CD8-positive, alpha-beta memory T cell (primary cell): ENCODE measurements at places on chromosomes 6 and 20. TPM values are rescaled to one million over a fixed set of nuclear protein-coding genes. Genes with fewer than 3 reads are reported as not detected.

BFSP1 gene
- 1.8 TPM for polyA plus RNA-seq

GRCh38 chr20:45779011-45779915 lies 12.4 kb downstream of the WFDC3 start:
- no peaks in the 10 kb centered on the region for H3K4me1 ChIP-seq
- H3K27ac ChIP-seq: no peak overlapping the region
- no peaks in the 10 kb centered on the region for H3K36me3 ChIP-seq

DNA sequence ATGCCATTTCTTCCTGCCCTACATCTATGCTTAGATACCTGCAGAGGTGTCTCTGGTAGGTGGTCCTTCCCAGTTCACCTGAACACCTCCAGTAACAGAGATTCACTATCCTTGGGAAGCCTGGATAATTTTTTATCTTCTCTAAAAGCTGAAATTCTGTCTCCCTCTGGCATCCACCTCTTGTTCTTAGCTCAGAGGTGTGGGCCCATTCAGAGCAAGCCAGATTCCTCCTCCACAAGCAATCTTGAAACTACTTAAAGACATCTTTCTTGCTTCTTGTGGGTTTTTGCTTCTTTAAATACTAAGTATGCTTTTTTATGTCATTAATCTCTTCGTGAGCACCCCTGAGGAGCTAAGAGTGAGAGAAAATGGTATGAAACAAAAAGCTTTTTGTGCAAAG lies 10.4 kb upstream of the SNRPB2 start:
- no peaks in the 10 kb centered on the region for H3K36me3 ChIP-seq
- no peaks in the 10 kb centered on the region for H3K4me1 ChIP-seq
- H3K27ac ChIP-seq: no peak overlapping the region
- no peak for DNase-seq
- no peaks in the 10 kb centered on the region for H3K27me3 ChIP-seq

C6orf89 gene
- 51.6 TPM for polyA plus RNA-seq

DNMT3B gene
- 0.22 TPM for polyA plus RNA-seq

BTN1A1 gene
- not detected for polyA plus RNA-seq

TUBE1 gene
- polyA plus RNA-seq: 11.8 TPM

DNA sequence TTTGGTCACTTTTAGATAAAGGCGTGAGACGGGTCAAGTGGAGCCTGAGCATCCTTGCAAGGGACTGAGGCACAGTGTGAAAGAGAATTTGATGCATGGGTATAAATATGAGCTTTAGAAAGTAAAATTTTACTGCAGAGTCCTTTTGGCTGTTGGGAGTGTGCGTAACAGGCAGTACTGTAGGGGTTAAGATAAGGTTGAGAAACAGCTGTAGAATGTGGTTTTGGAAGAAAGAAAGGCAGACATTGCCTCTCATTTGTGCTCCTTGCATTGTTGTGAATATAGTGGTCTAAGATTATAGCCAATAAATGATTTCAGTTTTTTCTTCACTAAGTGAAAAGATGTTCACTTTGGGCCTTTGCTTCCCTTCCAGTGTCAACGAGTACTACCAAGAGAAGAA lies 73.0 kb downstream of the RREB1 start:
- peaks cover 40% of the 10 kb centered on the region for H3K36me3 ChIP-seq
- no peaks in the 10 kb centered on the region for H3K4me1 ChIP-seq
- no peak overlapping the region for H3K4me3 ChIP-seq
- no peaks in the 10 kb centered on the region for H3K27me3 ChIP-seq
- no peak overlapping the region for H3K27ac ChIP-seq
- no peak for DNase-seq

CCDC170 gene
- not detected for polyA plus RNA-seq

- H3K4me1 ChIP-seq: no peaks in the 10 kb centered on the region
- no peaks in the 10 kb centered on the region for H3K27me3 ChIP-seq
- no peak overlapping the region for H3K4me3 ChIP-seq
- DNase-seq: no peak
- H3K27ac ChIP-seq: no peak overlapping the region
Observed at GRCh38 chr6:104527761-104528415, 331.8 kb downstream of the HACE1 start.

DNA sequence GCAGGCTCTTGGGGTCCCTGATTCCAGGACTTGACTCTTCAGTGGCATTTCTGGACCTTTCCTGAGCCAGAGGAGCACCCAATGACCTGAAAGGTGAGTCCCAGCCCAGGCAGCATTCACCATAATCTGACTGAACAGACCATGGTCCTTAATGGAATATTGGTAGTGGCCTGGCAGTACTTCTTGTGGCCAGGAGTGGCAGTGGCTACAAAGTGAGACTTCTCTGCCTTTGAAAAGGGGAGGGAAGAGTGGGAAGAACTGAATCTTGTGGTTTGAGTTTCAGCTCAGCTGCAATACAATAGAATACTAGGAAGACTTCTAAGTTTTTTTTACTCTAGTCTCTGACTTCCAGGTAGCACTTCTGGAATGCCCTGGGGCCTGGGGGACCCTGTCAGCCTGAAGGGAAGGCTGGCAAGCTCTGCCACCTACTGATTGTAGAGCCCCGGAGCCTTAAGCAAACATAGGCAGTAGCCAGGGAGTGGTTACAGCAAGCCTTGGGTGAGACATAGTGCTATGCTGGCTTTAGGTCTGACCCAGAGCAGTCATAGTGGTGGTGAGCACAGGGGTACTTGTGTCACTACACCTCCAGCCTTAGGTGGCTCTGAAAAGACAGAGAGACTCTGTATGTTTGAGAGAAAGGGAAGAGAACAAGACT lies 674.2 kb upstream of the MANEA start:
- no peak overlapping the region for H3K4me3 ChIP-seq
- DNase-seq: no peak
- H3K27me3 ChIP-seq: no peaks in the 10 kb centered on the region
- no peaks in the 10 kb centered on the region for H3K36me3 ChIP-seq
- H3K27ac ChIP-seq: no peak overlapping the region

ADGRF1 gene
- polyA plus RNA-seq: not detected

DNA sequence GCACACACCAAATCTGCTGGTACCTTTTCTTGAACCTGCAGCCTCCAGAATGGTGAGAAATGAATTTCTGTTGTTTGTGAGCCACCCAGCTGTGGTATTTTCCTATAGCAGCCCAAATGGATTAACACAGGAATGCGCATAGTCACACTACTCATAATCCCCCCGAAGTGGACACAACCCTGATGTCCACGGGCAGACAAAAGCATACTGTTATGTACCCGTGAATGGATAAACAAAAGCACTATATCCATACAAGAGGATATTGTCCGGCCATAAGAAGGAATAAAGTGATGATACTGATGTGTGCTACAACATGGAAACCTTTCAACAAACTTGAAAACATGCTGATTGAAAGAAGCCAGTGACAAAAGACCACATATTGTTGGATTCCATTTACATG lies 25.1 kb upstream of the RPP40 start:
- no peak overlapping the region for H3K27ac ChIP-seq
- no peaks in the 10 kb centered on the region for H3K36me3 ChIP-seq
- no peak overlapping the region for H3K4me3 ChIP-seq

- H3K4me3 ChIP-seq: no peak overlapping the region
- H3K4me1 ChIP-seq: no peaks in the 10 kb centered on the region
- DNase-seq: no peak
- H3K36me3 ChIP-seq: no peaks in the 10 kb centered on the region
- no peak overlapping the region for H3K27ac ChIP-seq
Observed at GRCh38 chr20:51131811-51132210, 108.9 kb upstream of the KCNG1 start.

- no peaks in the 10 kb centered on the region for H3K4me1 ChIP-seq
- no peak for DNase-seq
- H3K36me3 ChIP-seq: no peaks in the 10 kb centered on the region
- no peak overlapping the region for H3K27ac ChIP-seq
Observed at GRCh38 chr6:160767647-160768019, 65.6 kb downstream of the PLG start.

GRCh38 chr6:90080876-90081481 lies 186.7 kb downstream of the GJA10 start:
- peak overlapping the region; percentile 50 for H3K27ac ChIP-seq
- H3K4me1 ChIP-seq: peaks cover 78% of the 10 kb centered on the region
- H3K4me3 ChIP-seq: peak overlapping the region; percentile 76
- H3K27me3 ChIP-seq: no peaks in the 10 kb centered on the region

CYP24A1 gene
- polyA plus RNA-seq: 0.40 TPM

DNA sequence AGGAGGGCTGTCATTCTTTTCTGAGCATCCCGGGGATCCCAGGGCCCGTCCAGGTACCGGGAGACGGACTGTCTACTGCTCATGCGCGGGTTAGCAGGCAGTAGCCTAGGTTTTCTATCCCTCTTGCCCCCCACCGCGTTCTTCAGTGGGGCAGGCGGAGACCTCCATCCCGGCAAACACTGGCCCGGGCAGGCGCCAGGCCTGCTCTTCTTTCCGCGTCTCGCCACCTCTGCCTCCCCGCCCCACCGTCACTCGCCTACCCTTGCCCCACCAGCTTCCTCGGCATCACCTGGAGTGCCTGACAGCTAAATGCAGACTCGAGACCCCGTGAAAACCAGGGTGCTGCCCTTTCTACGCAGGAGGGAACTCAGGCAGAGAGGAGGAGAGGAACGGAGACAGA lies 1937.7 kb upstream of the DEFB115 start:
- H3K36me3 ChIP-seq: no peaks in the 10 kb centered on the region
- no peak for DNase-seq

MUC22 gene
- not detected for polyA plus RNA-seq

DNA sequence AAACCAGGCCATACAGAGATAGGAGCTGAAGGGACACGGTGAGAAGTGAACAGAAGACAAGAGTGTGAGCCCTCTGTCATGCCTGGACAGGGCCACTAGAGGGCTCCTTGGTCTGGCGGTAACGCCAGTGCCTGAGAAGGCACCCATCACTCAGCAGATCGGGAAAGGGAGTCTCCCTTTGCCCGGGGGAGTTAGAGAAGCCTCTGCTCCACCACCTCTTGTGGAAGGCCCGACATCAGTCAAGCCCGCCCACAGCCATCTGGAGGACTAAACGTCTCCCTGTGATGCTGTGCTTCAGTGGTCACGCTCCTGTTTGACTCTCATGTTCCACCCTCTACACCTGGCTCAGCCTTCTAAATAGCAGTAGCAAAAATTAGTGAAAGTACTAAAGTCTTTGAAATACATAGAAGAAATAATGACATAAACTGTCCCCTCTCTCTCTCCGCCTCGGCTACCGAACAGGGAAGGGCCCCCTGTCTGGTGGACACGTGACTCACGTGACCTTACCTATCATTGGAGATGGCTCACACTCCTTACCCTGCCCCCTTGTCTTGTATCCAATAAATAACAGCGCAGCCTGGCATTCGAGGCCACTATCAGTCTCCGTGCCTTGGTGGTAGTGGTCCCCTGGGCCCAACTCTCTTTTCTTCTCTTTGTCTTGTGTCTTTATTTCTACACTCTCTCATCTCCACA lies 66.7 kb downstream of the RPP21 start:
- peaks cover 6% of the 10 kb centered on the region for H3K27me3 ChIP-seq
- H3K36me3 ChIP-seq: no peaks in the 10 kb centered on the region
- peak; percentile 50 for DNase-seq

HSPA12B gene
- polyA plus RNA-seq: not detected

SALL4 gene
- not detected for polyA plus RNA-seq

- H3K4me1 ChIP-seq: peaks cover 37% of the 10 kb centered on the region
- H3K4me3 ChIP-seq: no peak overlapping the region
- H3K36me3 ChIP-seq: no peaks in the 10 kb centered on the region
- H3K27ac ChIP-seq: no peak overlapping the region
- H3K27me3 ChIP-seq: no peaks in the 10 kb centered on the region
Observed at GRCh38 chr6:30689022-30689865, 1.5 kb downstream of the NRM start.

DEF6 gene
- polyA plus RNA-seq: 183 TPM

- no peak overlapping the region for H3K4me3 ChIP-seq
- H3K27me3 ChIP-seq: no peaks in the 10 kb centered on the region
- no peak for DNase-seq
- H3K36me3 ChIP-seq: no peaks in the 10 kb centered on the region
Observed at GRCh38 chr6:89494131-89494793, 61.3 kb downstream of the ANKRD6 start.

ZNF334 gene
- polyA plus RNA-seq: not detected

SLC4A11 gene
- polyA plus RNA-seq: 0.46 TPM

ENPP5 gene
- polyA plus RNA-seq: 9.4 TPM

GRCh38 chr6:35496036-35496840 lies 641 bp downstream of the TEAD3 start:
- peak; percentile 47 for DNase-seq
- H3K27me3 ChIP-seq: peaks cover 8% of the 10 kb centered on the region
- H3K27ac ChIP-seq: peak overlapping the region; percentile 24
- no peak overlapping the region for H3K4me3 ChIP-seq
- H3K4me1 ChIP-seq: peaks cover 10% of the 10 kb centered on the region

SMOC2 gene
- not detected for polyA plus RNA-seq

- no peaks in the 10 kb centered on the region for H3K27me3 ChIP-seq
- no peak overlapping the region for H3K27ac ChIP-seq
- no peaks in the 10 kb centered on the region for H3K4me1 ChIP-seq
- DNase-seq: no peak
Observed at GRCh38 chr20:10793766-10794165, 120.0 kb upstream of the JAG1 start.
